ENCODE measurements at places on chromosomes 4 and X.
A peak's percentile ranks its signal among the peaks of the same experiment; 100 is the strongest.

DNA sequence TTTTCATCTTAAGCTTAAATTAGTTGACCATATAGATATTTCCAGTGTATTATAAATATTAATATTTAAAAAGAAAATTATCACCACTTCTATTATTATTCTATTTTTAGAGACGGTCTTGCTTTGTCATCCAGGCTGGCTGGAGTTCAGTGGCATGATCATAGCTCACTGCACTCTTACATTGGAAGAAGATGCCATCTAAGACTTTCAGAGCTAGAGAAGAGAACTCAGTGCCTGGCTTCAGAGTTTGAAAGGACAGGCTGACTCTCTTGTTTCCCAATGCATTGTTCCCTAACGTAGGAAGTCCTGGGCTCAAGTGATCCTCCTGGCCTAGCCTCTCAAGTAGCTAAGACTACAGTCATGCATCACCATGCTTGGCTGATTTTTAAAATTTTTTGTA is 75.9 kb downstream of the FIP1L1 start:
- DNase-seq, result no peak

DNA sequence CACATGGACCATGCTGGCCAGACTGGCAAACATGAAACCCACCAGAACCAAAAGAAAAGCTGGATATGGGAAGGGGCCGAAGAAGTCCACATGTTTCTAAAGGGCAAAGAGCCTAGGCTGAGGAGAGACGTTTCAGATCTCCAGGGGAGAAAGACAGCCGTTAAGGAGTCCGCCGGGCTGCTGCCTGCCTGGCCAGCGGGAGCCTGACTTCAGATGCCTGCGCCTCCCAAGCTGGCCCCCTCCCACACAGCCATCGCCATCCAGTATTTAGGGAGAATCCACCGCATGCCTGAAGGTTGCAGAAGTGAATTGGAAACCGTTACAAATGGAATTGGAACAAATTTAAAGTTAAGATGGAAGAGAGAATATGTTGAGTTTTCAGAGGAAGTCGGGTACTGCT is 2.9 kb downstream of the TBL1X start:
- no peak for DNase-seq

DNA sequence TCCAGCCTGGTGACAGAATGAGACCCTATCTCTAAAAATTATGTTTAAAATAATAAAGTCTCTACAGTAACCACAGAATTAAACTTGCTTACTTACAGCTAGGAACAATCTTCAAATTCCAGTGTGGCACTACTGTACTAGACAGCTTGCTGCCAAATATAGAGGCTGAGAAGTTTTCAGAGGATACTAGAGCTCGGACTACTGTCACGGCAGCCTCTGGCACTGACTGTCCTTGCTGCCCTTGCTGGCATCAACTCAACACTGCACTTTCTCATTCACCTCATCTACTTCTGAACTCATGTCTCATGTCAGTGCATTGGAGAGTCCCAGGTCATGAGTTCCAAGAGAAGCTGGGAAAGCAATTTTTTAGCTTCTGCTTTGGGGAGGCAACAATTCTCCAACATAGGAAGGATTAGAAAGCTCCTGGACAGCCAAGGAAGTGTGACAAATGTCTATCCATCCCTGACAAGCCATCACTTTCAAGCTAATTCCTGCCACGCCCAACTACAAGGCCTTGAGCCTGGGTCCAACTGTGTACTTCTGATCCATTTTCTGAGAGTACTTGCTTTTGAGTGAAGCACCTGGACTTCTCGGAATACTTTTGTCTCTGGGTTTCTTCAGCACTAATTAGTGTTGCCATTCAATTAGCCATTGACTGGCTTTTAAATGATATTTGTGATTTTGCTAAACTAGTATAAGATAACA is 98.6 kb upstream of the NR3C2 start:
- no peak for DNase-seq

DNA sequence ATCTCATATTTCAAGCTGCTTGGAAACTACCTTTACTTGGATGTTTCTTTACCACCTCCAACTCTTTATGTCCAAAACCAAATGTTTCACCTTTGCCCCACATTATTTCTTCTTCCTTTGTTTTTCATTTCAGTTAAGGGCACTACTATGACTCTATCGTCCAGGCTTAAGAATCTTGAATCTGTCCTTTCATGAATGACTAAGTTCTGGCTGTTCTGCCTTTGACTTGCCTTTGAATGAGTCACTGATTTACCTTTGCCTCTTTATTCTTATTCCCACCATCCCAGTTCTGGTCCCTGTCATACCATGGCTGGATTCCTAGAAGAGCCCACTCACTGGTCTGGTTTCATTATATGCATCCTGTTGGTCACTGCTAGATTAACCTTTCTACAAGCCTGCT is 30.6 kb upstream of the PLAC1 start:
- DNase-seq, result no peak

- DNase-seq, result no peak
Measured at GRCh38 chr4:159779716-159780115, 676.8 kb downstream of the RAPGEF2 start.

DNA sequence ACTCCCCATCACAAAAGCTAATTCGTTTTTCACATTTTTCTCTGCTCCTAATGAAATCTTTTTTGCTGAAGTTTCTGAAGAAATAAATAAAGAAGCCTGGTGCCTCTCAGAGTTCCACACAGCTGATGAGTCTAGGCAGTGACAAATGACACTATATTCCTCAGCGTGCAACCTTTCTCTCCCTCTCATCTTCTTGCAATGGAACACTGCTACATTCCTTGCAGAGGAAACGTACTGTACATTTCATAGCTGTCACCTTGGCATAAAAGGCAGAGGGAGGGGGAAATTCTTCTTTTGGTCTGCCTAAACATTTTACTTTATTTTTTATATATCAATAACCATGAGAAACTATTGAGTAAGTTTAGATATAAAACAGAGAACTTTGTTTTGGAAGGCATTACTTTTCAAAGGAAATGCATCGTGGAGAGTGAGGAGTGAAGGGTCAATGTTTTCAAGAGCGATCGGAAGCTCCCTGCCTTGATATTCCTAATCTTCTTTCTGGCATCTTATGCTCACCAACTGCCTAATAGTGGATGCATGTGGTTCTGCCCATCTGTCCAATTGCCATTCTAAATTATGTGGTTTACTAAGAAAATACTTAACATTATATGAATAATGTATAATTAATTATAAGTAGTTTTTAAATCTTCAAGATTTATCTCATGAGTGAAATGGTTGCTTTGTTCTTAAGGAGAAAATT is 29.4 kb downstream of the SNCA start:
- DNase-seq, result no peak

DNA sequence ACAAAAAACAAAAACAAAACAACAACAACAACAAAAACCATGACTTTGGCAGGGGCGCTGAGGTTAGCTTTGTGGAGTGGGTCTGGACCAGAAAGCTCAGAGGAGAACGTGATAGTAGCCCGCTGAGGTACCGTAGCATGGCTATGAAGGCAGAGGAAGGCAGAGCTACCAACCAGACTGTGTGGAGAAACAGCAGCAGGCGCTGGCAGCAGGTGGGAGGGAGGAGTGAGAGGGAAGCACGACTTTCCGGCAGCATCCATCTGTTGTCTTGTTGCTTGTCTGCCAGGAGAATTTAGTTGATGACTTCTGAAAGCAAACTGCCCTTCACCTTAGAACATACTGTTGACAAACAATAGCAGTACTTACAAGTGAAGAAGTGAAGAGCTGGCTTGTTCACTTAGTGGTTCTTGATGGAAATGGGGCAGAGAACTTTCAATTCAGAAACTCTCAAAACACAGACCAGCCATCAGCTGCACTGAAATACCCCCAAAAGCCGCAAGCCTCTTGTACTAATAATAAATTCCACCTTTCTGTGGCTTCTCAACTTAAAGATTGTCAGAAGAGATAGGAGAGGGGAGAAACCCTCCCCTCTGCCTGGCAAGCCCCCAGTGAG is 447.2 kb downstream of the SLITRK2 start:
- no peak for DNase-seq

- DNase-seq, result no peak
Measured at GRCh38 chrX:19889582-19890342, 2.4 kb upstream of the SH3KBP1 start.

GRCh38 chrX:66872771-66873170 is 233.9 kb upstream of the EDA2R start:
- no peak for DNase-seq

GRCh38 chrX:137278825-137279224 is 245.0 kb upstream of the GPR101 start:
- no peak for DNase-seq

GRCh38 chr4:163382178-163382869 is 38.6 kb downstream of the NPY5R start:
- DNase-seq, result no peak

- DNase-seq, result peak; percentile 22
Measured at GRCh38 chrX:132219343-132219768, at the start of gene RAP2C. TSS of gene RAP2C (minus strand) at chrX:132219447. CDS start at chrX:132217268, 2,179 bp downstream.

DNA sequence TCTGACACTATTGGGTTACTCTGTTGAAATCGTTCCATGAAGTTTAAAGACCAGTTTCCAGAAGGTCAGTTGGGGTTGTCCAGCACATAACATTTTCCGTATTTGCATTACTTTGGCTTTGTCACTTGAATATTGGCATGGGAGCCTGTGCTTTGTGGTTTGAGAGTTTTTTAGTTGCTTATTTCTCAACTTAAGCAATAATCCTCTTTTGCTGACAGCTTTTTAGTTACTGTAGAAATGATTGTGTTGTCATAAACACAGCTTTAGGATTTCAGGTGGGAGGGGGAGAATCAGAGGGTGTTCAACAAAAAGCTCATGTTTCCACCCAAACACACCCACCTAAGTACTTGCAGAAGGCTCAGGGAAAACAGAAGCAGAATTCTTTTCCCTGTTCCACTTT is 210.7 kb upstream of the TLL1 start:
- DNase-seq, result no peak

DNA sequence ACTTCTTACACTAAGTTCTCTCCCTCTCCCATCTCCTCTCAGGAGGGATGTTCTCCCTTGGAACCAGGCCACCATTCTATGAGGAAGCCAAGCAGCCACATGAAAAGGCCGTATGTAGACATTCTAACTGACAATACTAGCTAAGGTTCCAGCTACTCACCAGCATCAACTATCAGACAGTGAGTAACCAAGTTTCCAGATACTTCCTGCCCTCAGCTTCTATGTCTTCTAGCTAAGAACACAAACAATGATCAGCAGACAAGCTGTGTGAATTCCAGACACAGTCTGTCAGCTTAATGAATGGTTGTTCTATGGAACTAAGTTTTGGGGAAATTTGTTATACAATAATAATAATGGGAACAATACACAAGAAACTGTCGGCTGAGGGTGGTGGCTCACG is 50.8 kb downstream of the SMIM14 start:
- no peak for DNase-seq

DNA sequence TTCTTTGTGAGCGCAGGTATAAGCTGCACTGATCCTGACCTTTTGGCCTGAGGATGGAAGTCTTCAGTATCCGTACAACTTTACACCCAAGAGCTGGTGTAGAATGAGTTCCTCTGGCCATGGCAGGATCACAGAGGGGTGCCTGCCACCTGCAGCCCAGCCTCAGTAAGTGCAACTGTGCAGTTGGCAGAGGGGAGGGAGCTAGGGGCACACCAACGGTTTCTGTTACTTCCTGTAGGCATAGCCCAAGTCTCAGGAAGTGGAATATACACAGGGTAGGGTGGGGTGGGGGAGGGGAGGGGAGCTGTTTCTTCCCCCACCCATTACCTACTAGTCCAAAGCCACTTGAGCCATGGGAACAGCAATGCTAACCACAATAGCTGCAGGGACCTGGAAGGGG is 85.4 kb upstream of the GBA3 start:
- DNase-seq, result peak; percentile 1

DNA sequence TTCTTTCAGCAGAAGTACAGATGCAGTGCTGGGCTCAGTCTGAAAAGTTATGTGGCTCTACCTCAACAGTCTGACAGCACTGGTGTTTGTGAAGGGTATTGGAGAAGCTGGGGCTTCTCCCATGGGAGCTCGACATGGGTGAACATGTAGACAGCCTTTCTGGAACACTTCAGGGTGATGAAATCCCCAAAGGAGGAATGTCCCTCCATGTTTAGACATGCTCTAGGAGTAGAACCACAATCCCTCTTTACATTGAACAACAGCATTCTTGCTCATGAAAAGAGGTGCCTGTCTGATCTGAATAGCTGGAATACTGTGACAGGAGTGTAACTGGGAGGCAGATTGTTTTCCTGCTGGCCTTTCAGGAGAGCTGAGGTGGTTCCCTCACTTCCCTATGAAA is 53.8 kb upstream of the NAP1L2 start:
- no peak for DNase-seq

GRCh38 chr4:66376396-66376795 is 706.1 kb upstream of the EPHA5 start:
- DNase-seq, result no peak

DNA sequence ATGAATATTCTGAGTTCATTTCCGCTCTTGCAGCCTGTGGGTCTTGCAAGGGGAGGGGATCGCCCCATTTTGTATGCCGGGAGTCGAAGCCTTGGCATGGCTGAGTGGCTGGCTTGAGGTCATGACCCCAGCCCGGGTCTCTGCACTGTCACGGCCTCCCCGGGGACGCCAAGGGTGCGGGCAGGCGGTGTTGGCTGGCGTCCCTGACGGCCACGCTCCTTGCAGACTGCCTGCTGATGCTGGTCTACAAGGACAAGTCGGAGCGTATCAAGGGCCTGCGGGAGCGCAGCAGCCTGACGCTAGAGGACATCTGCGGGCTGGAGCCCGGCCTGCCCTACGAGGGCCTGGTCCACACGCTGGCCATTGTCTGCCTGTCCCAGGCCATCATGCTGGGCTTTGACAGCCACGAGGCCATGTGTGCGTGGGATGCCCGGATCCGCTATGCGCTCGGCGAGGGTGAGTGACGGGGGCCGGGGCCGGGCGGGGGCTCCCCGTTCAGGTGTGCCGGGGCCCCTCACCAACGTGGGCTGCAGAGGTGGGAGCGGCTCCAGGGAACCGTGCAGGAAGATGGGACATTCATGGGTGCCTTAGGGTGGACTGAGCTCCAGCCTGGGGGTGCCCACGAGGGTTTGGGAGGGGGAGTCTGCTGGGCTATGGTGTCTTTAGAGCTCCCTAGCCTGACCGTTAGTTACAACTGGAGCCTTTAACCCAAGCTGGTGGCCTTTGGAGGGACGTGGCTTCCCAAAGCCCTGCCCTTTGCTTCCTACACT is 10.3 kb downstream of the DOK7 start:
- no peak for DNase-seq

GRCh38 chr4:154073107-154073822 is 284.4 kb upstream of the SFRP2 start:
- no peak for DNase-seq

DNA sequence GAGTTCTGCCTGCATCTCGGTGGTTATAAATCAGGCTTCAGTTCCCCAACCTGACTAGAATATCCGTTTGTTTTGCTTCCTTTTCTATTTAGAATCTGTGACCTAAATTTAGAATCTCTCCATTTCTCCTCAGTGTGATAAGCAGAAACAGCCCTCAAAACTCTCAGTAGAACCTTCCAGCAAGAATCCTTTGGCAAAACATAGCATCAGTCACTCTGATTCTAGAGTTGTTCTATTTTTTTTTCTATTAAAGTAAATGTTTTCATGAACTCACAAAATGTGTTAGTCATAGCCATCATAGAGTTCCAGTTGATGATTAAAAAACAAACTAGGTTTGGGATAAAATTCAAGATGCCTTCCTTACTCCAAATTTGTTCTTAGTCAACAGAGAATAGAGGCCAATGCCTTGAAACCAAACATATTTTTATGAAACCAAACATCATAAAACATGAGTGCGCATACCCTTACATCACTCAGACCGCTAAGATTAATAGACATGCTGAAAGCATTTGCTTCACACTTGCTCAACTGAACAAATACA is 13.2 kb upstream of the C1QTNF7 start:
- DNase-seq, result no peak

- DNase-seq, result no peak
Measured at GRCh38 chr4:142278663-142279062, 567.4 kb downstream of the INPP4B start.

GRCh38 chr4:112518675-112519074 is 2.7 kb upstream of the NEUROG2 start:
- no peak for DNase-seq
